ENCODE measurements at places on chromosomes 16 and 17. TPM values are rescaled to one million over a fixed set of nuclear protein-coding genes. Genes with fewer than 3 reads are reported as not detected.

GRCh38 chr16:68750193-68750695 is 13.2 kb downstream of the CDH1 start:
- no peak for DNase-seq
- H3K4me1 ChIP-seq, result no peaks in the 10 kb centered on the region
- no peak overlapping the region for H3K27ac ChIP-seq
- no peak overlapping the region for H3K4me3 ChIP-seq

GRCh38 chr16:26667307-26667706 is 399.4 kb upstream of the C16orf82 start:
- H3K27me3 ChIP-seq, result no peaks in the 10 kb centered on the region
- H3K4me1 ChIP-seq, result no peaks in the 10 kb centered on the region
- no peak for DNase-seq
- no peak overlapping the region for H3K27ac ChIP-seq

Gene SGSM2
- polyA plus RNA-seq, result 35.1 TPM

Gene NPTX1
- polyA plus RNA-seq, result not detected

Gene TMC8
- 1.8 TPM for polyA plus RNA-seq

Measured in heart left ventricle (tissue), 16 donors.